ENCODE measurements at places on chromosomes 6 and 20.

GRCh38 chr20:60036746-60037499 is 78.7 kb downstream of the CDH26 start:
- no peak for DNase-seq

DNA sequence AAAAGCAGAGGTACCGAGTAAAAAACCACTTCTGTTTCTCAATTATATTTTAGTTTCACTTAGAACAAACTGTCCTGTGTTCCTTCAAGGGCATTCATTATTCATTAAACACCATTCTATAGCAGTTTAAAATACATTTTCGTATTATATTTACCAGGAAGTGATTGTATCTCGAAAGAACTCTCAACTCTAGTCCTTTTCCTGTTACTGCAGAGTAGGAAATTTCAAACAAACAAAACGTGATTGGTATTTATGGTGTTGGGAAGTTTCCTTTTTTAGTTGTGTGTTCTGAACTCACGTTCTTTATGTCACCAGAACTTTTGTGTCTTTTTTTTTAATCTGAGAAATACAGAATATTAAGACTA is 139.5 kb upstream of the BTBD3 start:
- DNase-seq, result no peak

- no peak for DNase-seq
Measured at GRCh38 chr6:128487746-128488145, 32.7 kb downstream of the PTPRK start.

DNA sequence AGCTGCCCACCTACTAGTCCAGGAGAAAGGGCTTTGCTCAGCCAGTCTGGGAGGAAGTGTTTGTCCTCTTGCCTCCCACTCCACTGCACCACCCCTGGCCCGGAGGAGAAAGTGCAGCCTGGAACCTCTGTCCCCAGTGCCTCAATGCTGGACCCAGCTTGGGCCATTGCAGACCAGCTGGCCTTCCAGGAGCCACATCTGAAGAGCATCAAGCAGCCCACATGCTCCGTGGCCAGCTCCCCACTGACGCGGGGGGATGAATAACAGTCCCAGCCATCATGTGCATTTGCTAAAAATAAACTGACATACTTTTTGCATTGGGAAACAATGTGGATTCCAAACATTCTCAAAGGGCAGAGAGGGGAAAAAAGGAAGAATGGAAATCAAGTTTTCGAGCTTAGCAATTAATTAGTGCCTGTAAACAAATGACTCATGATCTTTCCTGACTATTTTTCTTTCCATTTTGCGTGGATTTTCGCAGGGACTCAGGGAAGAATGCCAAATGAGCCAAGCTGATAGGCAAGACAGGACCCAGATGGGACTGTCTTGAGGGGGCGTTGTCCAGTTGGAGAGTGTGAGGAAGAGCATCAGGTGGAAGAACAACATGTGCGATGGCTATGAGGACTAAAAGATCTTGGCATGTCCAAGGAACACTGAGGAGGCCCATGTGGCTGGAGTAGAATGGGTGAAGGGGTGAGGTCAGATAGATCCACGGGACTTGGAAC is 34.1 kb downstream of the CEBPB start:
- DNase-seq, result no peak

DNA sequence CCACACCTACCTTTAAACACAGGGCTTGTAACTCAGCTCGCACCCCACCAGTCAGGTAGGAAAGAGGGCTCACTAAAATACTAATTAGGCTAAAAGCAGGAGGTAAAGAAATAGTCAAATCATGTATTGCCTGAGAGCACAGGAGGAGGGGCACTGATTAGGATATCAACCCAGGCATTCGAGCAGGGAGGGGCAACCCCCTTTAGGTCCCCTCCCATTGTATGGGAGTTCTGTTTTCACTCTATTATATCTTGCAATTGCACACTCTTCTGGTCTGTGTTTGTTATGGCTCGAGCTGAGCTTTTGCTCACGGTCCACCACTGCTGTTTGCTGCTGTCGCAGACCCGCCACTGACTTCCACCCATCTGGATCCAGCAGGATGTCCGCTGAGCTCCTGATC is 657.2 kb downstream of the PRIM2 start:
- DNase-seq, result no peak

GRCh38 chr20:20780127-20780824 is 67.8 kb upstream of the RALGAPA2 start:
- DNase-seq, result no peak

GRCh38 chr6:17721671-17722070 is 14.9 kb upstream of the NUP153 start:
- no peak for DNase-seq

DNA sequence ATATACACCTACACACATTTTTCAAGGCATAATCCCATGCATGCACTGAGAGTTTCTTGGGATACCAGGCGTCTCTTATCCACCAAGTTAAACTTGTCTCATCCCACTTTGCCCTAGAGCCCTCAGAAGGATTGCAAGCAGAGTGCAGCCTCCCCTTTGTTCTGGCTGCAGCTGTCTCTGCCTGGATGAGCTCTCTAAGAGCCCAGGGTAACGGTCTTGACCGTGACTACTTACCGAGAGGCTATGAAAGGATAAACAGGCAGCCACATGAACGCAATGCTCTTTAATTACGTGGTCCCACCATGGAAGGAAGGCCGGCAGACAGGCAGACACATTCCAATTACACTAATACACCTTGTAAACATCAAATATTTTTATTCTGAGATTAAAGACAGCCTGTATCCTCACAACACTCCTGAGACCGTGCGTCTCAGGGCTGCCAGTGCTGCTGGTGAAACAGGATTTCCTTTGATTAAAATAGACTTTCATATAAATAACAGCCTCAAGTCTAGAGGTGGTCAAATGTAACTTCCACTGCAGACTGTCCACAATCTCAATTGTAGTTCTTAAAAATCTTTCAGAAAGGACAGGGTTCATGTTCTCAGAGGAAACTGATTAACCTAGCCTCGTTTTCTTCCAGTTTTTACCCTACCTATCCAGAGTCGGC is 210.0 kb upstream of the PRDM1 start:
- no peak for DNase-seq

DNA sequence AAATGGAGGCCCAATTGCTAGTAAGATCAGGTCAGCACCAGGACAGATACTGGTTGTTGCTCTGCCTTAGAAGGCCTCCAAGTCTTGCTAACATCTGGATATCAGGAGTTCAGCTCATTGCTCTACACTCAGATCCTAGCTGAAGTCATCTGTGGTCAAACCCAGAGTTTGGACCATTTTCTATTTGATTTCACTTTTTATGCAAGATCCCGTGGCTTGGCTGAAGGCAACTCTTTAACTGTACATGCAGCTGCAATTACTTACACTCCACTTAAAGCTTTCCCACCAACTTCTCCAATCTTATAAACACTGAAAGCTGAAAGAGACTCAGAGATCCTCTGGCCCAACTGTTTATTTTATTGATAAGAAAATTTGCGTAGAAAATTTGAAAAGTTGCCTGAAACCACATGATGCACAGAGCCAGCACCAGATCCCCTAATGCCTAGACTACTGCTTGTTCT is 2.7 kb downstream of the SLC17A2 start:
- no peak for DNase-seq

Measured in activated CD8-positive, alpha-beta memory T cell treated with anti-CD3 and anti-CD28 coated beads for 48 hours (primary cell).